ENCODE measurements at places on chromosomes 2 and 18.

GRCh38 chr2:200338692-200339091, 32.2 kb downstream of the SPATS2L start:
- DNase-seq: no peak

DNA sequence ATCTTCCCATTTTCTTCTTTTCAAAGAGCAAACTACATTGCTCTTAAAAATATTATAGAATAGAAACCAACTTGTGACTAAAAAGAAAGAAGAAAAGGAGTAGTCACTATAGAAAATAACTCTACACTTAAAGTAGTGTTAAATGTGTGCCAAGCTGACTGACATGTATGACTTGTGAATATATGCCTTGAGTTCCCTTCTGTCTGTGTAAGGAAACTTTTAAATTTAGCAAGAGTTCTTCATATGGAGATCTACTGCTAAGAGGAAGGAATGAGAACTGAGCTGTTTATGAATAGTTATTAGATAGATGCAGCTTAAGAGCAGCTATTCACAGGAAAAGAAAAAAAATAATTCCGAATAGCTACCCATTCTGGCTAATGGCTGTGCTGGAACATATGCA, 1221.7 kb upstream of the ZEB2 start:
- no peak for DNase-seq

GRCh38 chr18:50594942-50595341, 35.1 kb downstream of the MAPK4 start:
- DNase-seq: no peak

- DNase-seq: no peak
Observed at GRCh38 chr2:65416945-65417344, 15.5 kb downstream of the SPRED2 start.

DNA sequence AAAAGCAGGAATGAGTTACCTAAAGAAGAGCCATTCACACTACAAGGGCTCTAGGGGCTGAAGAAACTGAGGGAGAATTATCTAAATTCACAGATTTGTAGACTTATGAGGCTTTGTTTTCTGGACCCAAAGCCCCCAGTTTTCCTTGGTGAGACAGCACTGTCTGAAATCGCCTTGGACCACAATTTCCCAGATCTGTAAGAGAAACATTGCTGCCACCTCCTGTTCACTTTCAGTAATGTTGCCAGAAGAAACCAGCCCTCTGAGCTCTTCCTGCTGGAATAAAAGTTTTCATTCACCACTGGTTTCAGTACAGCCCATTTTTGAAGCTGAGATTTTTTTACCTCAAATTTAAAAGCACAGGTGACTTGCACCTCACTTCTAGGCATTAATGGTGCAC, 169.2 kb downstream of the CDH20 start:
- peak; percentile 36 for DNase-seq

DNA sequence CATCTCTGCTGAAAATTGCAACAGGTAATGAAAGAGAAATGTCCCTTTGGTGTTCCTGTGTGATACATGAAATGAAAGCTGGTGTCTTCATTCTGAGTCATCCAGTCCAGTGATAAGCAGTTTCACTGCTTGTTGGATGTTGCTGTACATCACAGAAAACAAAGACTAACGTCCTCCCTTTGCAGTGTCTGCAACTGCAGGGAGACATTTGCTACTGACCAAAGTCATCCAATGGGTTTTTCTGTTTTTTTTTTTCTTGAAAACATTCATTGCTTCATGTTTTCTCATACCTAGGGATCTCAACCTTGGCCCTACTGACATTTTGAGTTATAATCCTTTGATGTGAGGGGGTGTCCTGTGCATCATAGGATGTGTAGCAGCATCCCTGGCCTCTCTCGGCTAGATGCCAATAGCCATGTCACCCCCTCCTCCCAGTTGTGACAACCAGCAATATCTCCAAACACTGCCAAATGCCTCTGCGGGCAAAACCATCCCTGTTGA, 63.6 kb upstream of the FZD5 start:
- no peak for DNase-seq

DNA sequence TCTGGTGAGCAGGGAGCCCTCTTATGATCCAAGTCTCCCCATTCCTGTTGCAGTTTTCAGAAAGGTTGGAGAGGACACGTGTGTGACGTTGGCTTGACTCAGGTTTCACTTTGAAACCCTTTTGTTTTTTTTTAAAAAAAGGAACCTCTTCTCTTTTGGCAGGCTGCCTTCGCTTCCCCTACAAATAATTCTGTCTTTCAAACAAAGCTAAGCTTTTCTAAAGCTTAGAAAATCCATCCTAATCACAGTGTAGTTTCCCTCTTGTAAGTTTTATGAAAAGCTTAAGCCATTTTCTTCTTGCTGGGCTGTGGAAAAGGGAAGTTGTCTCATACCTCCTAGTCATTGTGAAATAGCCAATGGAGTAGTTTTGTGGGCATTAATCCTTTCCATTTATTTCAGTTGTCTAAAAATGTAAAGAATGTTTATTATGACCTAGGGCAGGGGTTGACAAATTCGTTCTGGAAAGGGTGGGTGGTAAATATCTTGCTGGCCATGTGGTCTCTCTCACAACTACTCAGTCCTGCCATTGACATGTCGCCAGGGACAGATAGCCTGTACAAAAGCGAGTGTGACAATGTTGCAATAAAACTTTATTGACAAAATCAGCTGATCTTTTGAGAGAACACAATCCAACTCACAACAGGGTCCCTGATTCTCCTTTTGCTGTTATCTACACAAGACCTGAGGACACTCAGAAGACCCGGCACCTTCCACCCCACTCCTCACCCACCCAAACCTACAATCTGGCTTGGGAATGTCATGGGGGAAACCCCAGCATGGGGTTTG, 878.8 kb downstream of the RNF144A start:
- no peak for DNase-seq

GRCh38 chr2:231613331-231613662, 20.6 kb downstream of the TEX44 start:
- DNase-seq: no peak

DNA sequence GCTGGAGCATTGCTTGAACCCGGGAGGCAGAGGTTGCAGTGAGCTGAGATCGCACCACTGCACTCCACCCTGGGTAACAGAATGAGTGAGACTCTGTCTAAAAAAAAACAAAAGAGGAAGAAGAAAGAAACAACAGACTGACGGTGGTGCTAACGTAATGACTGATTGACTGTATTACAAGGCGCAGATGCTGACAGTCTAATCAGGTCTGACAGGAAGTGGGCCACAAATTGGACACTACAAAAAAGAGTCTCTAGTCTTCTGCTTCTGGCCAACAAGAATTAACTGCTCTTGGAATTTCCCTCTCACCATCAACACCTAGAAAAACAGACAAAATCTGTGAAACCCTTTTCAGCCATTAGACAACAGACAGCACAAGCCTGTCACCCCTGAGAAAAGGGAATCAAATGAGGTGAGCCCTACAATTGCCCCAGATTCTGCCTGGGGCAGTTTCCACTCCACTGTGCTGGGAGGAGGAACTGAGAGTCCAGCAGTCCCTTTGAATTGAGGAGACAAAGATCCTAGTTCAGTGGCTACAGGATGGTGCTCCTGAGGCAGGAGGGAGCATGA, 43.3 kb downstream of the SNED1 start:
- DNase-seq: no peak

- no peak for DNase-seq
Observed at GRCh38 chr18:12291690-12292089, 16.4 kb upstream of the TUBB6 start.

DNA sequence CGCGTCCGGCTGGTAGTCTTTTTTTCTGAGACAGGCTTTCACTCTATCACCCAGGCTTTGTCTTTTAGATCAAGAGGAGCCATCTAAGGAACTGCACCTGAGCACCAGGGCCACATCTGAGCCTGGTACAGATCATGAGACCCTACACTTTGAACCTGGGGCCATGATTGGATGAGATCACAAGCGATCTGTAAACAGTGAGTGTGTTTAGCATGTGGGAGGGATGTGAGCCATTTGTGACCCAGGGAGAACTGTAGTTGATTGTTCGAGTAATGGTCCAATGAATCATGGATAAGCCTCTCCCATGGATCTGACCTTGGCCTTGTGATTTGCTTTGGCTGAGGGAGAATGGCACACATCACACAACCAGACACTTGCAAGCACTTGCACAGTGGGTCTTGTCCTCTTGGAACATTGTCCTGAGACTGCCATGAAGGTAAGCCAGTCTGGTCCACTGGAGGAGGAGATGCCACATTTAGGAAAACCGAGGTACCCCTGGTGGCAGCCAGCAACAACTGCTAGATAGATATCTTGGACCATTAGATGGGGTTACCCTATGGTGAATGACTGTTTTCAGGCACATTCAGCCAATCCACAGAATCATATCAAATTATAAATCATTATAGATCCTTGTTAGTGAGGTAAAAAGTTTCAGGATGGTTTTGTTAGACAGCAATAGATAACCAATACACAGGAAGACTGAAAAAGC, 19.5 kb upstream of the DTNB start:
- no peak for DNase-seq

GRCh38 chr2:195536906-195537305, 120.1 kb upstream of the SLC39A10 start:
- DNase-seq: no peak

Measured in NCI-H446 (cell line).